Activated gamma-delta T cell treated with anti-CD3 and anti-CD28 coated beads, Interleukin-2, amount 50 U/mL, for 16 hours (primary cell): ENCODE measurements at places on chromosomes 4 and X.

DNA sequence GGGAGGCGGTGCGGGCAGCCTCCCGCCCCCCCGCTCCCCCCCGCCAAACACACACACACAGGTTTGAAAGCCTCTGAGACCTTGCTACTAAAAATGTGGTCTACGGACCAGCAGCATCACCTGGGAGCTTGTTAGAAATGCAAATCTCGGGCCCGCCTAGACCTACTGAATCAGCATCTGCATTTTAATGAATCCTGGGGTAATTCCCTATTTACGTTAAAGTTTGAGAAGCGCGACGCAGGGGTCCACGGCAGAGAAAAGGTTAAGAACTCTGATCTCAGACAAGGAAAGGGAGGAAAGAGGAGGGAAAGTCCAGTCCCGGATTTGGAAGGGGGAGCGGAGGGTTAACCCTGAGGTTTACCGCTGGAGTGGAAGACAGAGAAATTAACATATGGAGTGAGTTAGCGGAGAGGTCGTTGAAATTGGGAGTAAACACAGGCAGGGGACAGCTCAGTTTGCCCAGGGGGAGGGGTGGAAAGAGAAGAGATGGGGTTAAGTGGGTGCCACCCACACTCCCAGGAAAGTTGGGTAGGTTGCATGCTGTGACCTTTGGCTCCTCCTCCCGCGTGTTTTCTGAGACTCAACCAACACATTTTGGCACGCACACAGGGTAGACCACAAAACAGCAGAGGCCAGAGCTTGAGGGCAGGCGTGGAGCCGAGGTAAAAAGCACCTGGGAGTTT, 483.6 kb downstream of the BCOR start:
- peak; percentile 46 for DNase-seq

GRCh38 chr4:25770847-25771246, 91.9 kb downstream of the SEL1L3 start:
- DNase-seq, result no peak

GRCh38 chr4:139972305-139972704, 181.7 kb downstream of the MAML3 start:
- DNase-seq, result no peak

GRCh38 chrX:11768039-11768438, 10.0 kb downstream of the MSL3 start:
- DNase-seq, result no peak

GRCh38 chrX:68938244-68939004, 109.6 kb downstream of the EFNB1 start:
- no peak for DNase-seq

GRCh38 chrX:63920875-63921274, 135.9 kb upstream of the ARHGEF9 start:
- no peak for DNase-seq

- no peak for DNase-seq
These were observed 43.1 kb upstream of the PPARGC1A start for GRCh38 chr4:23932901-23933308.

DNA sequence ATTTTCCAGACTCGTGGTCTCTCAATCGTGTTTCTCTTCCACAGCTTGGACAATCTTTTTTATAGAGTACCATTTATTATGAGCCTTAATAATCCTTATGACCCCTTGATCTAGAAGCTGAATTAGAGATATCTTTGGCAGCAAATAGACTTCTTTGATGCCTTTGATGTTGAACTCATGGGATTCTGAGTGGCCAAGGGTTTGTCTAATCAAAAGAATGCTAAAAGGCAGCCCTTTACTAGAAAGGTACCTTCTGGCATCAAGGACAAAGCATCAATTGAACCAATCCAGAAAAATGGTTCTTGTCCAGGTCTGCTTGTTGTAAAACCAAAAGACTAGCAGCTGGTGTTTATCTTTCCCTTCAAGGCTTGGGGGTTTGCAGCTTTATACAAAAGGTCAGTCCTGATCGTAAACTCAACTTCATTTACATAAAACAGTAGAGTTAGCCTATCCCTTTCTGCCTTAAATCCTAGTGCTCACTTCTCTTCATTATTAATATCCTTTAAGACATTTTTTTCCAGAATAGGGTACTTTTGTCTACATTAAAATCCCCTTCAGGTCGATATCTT, 411.3 kb downstream of the FAT4 start:
- no peak for DNase-seq

DNA sequence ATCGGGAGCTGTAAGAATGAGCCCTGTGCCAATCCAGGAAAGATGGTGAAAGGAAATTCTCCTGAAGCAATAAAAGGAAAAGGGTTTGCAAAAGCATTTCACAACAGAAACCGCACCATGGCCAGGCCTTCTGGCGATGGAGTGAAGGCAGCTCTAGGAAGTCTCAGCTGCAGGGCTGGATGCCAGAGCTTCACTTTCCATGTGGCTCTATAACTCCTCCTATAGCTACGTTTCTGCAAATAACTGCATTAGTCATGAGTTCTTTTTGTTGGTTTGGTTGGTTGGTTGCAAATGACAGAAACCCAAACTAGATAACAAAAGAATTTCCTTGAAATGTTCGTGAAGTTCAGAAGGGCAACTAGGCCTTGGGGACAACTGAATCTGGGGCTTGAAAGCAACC, 84.6 kb downstream of the RELL1 start:
- no peak for DNase-seq

DNA sequence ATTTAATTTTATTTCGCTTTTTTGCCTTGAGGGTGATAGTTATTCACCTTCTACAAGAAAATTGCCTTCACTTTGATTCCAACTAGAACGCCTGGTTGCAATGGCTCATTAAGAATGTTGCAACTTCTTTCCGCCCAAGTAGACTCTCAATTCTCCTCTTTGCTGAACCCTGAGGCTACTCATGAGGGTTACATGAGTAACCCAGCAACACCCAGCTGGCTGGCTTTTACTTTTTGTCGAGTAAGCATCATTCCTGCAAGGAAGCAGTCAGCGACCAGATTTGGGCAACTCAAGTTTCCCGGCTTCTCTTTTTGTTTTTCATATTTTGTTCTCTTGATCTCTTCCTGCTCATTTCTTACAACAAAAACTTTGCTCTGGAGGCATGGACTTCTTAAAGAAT, 495.4 kb downstream of the PACRGL start:
- DNase-seq, result no peak

DNA sequence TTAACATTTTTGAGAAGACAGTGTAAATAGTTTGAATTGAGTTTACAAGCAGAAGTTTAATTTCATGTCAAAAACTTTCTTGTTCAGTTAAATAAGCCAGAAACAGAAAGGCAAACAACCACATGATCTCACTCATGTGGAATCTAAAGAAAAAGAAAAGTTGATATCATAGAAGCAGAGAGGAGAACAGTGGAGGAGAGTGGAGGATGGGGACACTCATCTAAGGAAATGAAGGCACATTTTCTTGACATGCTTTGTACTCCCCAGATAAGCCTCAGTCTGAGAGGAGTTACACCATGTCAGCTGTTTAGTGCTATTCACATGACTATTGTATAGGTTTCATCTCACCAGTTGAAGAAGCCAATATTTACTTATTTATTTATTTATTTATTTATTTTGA, 13.5 kb downstream of the SNCA start:
- no peak for DNase-seq
